ENCODE measurements at places on chromosomes 5 and 9.
A peak's percentile ranks its signal among the peaks of the same experiment; 100 is the strongest.

DNA sequence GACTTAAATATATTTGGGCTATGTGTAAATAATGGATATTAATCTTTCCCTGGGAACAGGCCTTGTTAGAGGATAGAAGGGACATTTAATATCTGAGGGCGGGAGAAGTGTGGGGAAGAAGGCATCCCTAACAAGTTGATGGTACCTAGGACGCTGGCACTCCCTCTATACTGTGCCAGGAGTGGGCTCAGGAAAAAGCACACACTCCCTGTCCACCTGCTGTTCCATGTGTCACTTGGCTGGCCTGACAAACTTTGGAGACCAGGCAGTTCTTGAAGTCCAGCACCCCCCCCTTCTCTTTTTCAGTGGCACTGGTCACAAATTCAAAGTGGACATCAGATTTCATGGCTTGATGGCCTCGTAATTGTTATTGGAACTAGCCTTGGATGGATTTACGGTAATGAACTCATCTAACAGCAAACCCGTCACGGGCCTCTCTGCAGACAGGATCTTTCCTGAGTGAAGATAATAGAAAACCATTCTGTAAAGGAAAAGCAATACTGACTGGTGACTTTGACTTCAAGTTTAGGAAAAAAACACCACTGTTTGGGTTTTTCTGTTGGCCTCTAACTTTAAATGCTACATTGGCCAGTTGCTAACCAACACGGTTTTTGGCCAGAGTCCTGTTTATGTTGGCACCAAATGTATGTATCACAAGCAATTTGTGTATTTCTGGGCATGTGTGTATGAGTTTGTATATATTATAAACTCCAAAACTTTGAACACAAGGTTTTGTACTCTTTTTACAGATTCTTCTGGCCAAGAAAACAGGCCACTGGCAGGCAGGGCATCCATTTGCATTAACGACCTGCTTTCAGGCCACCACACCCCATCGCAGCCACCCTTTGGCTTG, 552.6 kb downstream of the CCDC171 start:
- no peak for DNase-seq

GRCh38 chr5:72505016-72505415, 2.2 kb downstream of the ZNF366 start:
- no peak for DNase-seq

GRCh38 chr5:11780641-11781345, 123.5 kb downstream of the CTNND2 start:
- no peak for DNase-seq

DNA sequence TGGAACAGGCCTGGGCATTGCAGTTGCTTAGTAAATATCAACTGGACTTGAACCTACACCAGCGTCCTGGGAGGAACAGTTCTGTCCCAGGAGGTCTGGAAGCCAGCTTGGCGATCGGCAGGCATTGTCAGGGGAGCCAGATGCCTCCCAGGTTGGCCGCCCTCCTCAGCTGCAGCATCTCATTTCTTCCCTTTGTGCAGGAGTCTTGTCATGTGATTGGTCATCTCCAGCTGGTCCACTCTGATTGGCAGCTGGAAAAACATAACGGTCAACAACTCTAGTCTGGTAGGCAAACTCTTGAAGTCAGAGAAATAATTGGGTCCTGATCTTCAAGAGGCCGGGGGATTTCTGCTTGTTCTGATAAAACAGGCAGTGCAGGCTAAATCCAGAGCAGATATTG, 29.6 kb upstream of the NCS1 start:
- no peak for DNase-seq

- no peak for DNase-seq
These were observed 104.4 kb downstream of the THBS4 start for GRCh38 chr5:80139466-80139972.

DNA sequence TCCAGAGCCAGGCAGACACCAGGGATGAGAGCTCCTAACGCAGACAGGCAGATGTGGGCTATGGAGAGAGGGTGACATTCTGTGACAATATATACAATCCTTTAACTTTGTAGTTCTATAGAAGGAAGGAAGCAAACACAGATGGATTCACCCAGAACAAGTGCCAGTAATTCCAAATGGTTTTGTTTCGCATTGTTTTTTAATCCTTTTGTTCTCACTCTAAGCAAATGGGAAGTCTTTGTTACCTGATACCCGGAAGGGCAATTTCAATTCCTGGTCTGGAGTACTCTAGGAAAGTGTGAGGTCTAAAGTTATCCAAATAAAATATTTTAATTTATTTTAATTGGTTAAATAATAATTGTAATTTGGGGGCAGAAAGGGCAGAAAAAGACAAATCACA, 2.5 kb downstream of the FRMD3 start:
- DNase-seq: no peak

DNA sequence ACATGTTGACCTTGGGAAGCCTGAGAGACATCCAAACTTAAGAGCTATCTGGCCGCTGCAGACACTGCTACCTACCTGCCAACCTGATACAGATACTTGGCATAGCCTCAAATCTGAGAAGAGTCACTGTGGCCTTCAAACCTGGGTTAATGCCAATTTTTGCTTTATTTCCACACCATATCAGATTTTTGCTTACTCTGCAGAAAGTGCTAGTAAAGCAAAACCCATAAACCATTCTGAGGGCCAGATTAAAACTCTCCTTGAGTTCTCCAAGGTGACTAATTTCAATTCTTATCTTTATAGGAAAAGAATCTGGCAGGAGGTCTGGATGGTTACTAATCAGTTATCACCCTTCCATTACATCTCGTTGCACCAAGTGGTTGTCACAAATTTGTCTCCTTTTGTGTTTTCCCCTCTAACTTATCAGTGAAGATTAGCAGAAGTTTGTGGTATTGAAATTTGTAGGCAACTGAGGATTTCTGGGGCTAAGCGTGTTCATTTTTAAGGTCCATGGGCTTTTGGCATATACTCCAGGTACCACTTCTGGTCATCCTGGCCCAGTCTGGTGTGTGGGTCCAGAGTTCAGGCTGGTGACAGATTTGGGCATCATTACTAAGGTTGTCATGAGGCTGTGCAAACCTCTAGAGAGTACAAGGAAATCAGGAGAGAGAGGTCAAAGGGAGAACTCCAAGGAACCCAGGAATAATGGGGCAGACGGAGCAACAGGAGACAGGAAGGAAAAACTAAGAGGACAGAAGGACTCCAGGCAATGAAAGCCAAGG, 177.9 kb downstream of the TSSK1B start:
- no peak for DNase-seq

- DNase-seq: no peak
These were observed 120.0 kb downstream of the DAB2IP start for GRCh38 chr9:121771418-121771817.

GRCh38 chr5:133830911-133831310, 137.5 kb downstream of the C5orf15 start:
- no peak for DNase-seq

DNA sequence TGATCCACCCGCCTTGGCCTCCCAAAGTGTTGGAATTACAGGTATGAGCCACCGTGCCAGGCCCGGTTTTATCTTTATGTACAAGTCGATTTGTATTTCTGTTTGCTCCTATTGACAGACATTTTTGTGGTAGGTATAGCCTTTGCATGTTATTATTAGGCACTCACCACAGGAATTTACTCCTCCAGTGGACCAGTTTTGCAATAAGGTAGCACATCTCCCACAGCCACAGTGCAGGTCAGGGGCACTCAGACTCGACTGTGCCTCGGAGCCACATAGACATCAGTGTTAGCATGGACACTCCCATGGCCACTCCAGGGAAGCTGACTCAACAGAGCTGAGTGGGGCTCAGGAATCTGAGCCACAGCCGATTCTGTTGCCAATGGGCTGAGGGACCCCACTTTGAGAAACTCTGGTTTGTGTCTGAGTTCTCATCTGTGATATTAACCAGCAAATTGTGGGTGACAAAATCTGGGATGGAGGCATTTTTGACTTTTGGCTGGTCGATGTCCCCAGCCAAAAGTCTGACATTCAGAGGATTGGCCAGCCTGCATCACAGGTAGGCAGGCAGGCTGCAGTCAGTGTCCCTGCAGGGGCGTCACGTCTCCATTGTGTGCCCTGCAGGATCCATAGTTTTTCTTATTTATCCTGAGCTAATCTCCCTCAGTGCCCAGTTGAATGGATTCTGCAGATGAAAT, 15.0 kb upstream of the SHB start:
- no peak for DNase-seq

GRCh38 chr5:56359809-56360685, 126.9 kb upstream of the ANKRD55 start:
- no peak for DNase-seq

DNA sequence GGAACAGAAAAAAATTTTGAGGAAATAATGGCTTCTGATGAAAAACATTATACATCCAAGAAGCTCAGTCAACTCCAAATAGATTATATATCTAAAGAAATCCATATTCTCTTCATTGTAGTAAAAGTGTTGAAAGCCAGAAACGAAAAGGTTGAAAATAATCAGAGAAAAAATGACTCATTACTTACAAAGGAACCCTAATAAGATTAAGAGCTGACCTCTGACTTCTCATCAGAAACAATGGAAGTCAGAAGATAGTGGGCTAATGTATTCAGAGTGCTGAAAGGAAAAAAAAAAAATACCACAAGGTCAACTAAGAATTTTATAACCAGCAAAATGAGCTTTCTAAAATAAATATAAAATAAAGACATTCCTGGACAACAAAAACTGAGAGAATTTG, 60.0 kb downstream of the HSD17B4 start:
- DNase-seq: no peak

DNA sequence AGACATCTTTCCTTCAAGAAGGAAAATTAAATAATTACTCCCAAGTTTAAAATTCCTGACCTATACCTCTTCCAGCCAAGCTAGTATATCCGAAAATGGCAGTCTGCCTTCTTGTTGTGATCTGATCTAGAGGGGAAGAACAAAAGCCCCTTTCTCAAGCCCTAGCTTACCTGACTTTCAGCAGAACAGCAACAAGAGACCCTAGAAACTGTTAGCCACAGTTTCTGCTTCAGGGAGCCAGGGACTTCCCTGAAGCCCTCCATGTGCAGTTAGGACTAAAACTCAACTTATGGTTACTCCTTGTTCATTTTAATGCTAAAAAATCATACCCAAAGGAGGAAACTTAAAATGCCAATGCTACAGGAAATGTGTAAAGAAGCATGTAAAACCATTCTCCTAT, 366.7 kb upstream of the CTNND2 start:
- DNase-seq: no peak

- DNase-seq: no peak
These were observed 200.1 kb downstream of the GADD45G start for GRCh38 chr9:89804766-89805531.

GRCh38 chr9:122075135-122076030, 17.7 kb downstream of the TTLL11 start:
- DNase-seq: no peak

DNA sequence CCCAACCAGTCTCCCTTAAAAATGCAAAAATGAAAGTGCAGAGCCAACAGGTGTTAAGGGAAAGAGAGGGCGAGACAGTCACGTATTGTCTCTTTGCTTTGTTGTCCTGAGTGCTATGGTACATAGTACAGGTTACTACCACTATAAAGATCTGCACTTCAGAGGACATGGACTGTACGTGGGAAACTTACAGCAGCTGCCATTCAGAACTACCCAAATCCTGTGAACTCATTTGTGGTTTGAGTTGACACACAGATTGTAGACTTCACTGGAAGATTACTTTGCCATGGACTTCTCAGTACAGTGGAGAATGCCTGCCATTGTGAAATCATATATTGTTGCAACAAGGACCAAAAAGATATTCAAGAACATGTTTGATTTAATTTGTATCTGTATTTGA, 34.8 kb downstream of the FBXO38 start:
- DNase-seq: peak; percentile 56

- DNase-seq: no peak
These were observed 45.2 kb upstream of the SARDH start for GRCh38 chr9:133783331-133783731.

DNA sequence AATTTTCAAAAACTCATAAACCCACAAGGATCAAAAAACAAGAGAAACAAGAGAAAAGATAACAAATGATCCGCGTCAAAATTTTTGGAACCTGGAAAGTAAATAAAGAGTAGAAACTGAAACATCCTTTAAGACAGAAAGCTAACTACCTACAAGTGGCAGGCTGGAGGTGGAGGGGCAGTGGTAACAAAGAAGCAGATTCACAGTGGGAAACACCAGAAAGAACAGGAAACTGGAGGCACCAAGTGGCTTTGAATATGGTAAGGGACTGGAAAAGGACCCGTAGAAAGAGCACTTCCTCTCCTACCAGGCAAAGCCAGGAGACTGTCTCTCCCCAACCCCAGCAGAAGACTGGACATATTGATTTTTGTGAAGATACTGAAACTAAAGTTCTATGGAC, 100.6 kb upstream of the TARS1 start:
- no peak for DNase-seq

DNA sequence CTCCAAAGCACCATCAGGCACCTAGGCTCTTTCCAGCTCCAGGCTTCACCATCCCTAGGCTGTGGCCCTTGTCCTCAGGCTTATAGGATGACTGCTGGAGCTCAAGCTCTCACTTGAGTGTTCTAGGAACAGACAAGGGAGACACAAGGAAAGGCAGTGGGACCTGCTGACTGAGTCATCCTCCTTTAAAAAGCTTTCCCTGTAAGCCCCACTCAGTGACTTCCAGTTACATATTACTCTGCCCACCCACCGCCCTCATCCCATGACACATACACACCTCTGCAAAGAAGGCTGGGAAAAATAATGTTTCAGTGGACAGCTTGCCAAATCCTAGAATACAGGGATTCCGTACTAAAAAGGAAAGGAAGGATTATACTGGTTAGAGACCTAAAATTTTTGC, 154.2 kb upstream of the ZNF366 start:
- no peak for DNase-seq

GRCh38 chr9:114607671-114608524, 3.2 kb upstream of the TMEM268 start:
- DNase-seq: no peak

DNA sequence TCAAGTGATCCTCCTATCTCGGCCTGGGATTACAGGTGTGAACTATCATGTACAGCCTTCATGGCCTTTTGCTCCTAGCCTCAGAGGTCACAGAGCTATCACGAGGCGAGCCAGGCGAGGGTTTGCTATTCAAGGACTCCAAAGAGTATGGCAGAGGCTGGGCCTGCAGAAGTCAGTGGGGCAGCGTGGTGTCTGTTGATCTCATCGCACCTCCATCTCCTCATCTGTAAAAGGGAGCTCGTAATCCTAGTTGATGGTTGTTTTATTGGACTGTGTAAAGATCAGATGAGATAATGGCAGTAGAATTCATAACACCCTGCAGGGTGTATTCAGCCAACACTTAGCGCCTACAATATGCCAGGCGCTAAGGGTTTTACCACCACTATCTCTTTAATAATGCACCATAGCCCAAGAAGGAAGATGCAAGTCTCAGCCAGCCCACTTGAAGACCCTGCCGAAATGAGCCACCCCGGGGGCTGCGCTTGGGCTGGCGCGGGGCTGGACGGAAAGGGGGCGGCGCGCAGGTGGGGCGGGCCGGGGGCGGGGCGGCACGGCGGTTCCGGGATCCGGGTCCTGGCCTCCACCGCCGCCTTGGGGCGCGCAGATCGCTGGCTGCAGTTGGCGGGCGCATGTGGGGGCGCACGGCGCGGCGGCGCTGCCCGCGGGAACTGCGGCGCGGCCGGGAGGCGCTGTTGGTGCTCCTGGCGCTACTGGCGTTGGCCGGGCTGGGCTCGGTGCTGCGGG, at the start of gene GALNT12:
Gene GALNT12, plus strand, starts transcription at position 601 of the 744 bp plus-strand sequence. Its CDS starts 29 bp downstream, at position 630.
- peak; percentile 52 for DNase-seq

- DNase-seq: no peak
These were observed 20.5 kb downstream of the TGFBR1 start for GRCh38 chr9:99125446-99125845.

- no peak for DNase-seq
These were observed 53.6 kb downstream of the FBXO4 start for GRCh38 chr5:41978676-41979075.

GRCh38 chr9:33250458-33250995, 10.6 kb downstream of the SPINK4 start:
- DNase-seq: no peak

All from NCI-H774 (cell line).